ENCODE measurements at places on chromosomes 5 and 9.

GRCh38 chr5:140222416-140222815 lies 47.4 kb downstream of the CYSTM1 start:
- DNase-seq = no peak

DNA sequence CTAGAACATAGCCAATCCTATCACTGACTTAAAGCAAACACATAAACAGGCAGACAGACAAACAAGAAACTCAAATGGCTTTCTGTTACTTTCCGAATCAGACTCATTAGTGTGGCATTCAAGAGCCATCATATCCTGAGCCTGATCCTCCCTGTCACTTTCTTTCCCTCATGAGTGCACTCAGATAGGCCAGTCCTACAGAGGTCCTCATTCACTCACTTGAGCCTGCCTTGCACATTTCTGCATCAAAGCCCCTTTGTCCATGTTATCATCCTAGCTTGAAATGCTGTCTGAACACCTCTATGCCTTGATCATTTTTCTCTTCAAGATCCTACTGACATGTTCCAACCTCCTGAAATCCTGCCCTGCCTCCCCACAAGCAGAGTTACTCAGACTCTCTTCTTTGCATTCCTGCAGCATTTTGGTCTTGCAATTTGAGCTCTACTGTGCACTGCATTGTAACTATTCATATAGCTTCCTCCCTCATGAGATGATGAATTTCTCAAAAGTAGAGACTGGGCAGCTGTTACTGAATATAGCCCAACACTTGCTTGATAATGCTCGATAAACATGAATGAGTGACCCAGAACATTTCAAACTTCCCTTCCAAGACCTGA lies 126.9 kb downstream of the PALM2AKAP2 start:
- DNase-seq = no peak

DNA sequence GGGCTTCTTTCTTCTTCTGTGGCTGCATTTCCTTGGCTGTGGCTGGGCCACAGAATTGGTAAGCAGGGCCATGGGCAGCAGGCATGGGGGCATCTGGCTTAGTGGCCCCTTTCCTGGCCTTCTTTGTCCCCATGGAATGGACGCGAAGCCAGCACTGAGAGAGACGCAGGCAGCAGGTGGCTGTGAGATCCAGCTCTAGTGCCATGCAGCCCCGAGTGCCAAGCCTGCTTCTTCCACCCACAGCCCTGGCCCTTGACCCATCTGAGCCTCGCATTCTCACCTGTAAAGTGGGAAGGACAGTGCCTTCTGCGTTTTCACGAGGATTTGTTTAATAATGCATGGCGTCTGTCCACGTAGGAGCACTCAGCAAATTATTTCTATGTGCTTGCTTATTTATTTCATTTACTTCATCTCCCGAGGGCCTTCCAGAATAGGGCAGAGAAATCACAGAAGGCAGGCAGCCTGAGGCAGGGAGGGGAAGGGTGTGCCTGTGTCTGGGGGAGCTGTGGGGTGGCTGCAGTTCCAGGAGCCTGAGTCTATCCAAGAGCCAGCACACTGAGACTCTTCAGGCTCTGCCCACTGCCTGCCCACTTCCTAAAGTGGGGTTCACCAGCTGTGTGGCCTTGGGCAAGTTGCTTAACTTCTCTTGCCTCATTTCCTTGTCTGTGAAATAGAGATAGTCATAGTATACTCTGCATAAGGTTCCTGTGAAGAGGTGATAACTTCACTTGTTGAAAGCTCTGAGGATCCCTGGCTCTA lies 55.2 kb downstream of the NTNG2 start:
- peak; percentile 95 for DNase-seq

DNA sequence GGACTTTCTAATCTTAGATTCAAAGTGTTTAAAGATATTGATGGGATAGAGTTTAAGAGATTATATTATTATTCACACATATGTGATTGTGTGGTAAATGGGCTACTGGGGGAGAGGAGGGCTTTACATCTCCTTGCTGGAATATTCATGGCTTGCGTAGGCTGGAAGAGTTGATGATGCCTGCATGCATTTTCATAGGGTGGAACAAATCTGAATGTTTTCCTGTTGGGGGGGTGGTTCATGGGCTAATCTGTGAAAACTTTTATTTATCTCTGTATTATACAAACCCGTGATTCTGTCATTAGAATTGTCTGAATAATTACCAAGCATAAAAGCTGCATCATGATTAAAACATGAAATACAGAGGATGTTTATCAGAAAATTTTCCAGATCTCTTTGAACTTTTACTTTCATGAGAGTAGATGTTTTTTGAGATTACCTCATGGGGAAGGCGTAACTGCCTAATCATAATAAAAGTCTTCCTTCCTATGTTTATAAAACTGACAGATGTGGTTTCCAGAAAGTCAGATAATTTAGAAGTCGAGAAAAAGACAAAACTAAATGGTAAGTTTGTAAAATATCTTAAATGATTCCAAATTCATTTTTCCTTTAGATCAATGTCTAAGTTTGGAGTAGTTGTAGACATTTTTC lies 1185.4 kb upstream of the SEMA6A start:
- DNase-seq = no peak

DNA sequence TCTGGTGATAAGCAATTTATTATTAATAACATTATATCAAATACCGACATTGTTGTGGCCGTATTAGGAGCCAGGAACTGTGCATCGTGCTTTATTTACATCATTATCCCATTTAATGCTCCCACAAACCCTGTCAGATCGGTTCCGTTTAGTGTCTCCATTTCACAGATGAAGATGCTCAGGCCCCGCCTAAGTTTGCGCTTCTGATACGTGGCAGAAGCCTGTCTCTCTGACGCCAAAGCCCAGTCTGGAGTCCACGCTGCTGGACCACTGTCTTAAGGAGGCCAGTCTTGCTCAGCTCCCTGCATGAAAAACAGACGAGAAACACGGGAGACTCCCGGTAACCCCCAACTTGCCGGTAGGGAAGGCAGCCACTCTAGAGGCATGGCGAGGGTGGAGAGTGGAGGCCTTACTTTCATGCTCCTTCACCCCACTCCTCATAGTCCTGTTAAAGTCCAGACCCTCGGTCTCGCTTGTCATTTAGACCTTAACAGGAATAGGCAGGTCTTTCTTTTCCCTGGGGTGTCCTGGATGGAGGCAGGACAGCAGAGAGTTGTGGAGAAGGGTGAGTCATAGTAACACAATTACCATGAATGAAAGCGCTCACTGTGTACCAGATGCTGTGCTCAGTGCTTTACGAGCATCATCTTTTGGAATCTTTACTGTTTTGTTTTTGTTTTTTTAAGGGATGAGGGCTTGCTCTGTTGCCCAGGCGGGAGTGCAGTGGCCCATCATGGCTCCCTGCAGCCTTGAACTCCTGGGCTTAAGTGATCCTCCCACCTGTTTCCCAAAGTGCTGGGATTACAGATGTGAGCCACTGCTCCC lies 872 bp downstream of the TXNDC15 start:
- DNase-seq = no peak

DNA sequence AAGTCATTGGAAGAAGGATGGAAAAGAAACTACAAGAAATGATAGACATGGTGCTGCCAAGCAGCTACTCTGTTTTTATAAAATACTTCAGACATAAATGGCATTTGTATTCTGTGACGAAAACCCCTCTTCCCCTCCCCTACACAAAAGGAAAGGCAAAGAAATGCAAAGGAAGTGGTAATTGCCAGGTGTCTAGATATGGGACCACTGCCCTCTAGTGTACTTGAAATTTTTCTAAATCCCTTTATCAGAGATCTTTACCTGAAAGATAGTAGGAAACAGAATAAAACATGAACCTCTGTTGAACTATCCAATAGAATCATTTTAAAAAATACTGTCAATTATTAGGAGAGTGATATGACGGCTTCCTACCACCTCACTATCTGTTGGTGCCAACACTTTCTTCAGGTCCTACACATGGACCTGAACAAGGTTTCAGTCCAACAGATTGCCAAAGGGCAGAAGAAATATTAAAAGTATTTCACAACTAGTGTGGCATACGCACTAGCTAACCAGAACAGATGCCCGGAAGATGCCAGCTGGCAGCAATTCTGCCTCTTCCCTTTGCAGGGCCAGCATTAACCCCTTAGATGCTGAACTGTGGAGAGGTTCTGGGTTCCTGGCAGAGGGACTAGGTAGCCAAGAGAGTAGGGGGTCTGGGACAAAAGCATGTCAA lies 104.1 kb downstream of the TSSK1B start:
- DNase-seq = no peak

Data from GF-D8 (cell line).